Tibial nerve (tissue), 4 donors: ENCODE measurements at places on chromosomes 6 and 20. TPM values are rescaled to one million over a fixed set of nuclear protein-coding genes. Genes with fewer than 3 reads are reported as not detected.

SIRT5 gene
- total RNA-seq, result 13.3 TPM

DNA sequence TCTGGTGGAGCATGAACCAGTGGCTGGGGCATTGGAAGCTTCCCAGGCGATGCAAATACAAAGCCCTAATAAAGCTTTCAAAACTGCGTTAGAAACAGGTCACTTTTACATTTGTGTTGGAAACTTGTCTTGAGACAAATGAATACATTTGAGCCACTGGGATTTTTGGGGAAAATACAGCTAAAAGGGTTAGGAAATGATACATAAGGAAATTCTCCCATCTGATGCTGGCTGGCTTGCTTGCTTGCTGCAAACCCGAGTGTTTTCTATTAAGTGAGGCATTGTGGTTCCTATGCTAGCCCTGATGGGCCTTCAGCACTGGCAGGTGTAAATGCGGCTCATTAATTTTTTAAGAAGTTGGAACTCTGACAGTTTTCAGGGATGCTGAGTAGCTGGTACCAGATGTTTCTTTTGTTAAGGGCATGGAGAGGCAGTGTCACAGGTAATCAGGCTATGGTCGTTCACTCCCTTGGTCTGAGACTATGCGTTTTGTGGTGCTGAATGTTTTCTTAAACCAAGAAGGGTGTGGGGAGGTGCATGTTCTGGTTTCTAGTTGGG lies 35.2 kb downstream of the RREB1 start:
- no peaks in the 10 kb centered on the region for H3K36me3 ChIP-seq
- peaks cover 59% of the 10 kb centered on the region for H3K4me1 ChIP-seq
- peak overlapping the region; percentile 99 for H3K27ac ChIP-seq
- no peak for DNase-seq
- H3K4me3 ChIP-seq, result no peak overlapping the region

HINT3 gene
- 27.8 TPM for total RNA-seq

- H3K27ac ChIP-seq, result no peak overlapping the region
- DNase-seq, result no peak
- no peaks in the 10 kb centered on the region for H3K27me3 ChIP-seq
Observed at GRCh38 chr6:125983246-125983945, 2.9 kb upstream of the TRMT11 start.

GRCh38 chr20:45548410-45548809 lies 1.2 kb upstream of the EPPIN start:
- H3K4me1 ChIP-seq, result no peaks in the 10 kb centered on the region
- H3K27me3 ChIP-seq, result no peaks in the 10 kb centered on the region
- H3K27ac ChIP-seq, result no peak overlapping the region
- H3K4me3 ChIP-seq, result no peak overlapping the region

GRCh38 chr6:146847426-146847825 lies 248.7 kb downstream of the ADGB start:
- H3K4me3 ChIP-seq, result no peak overlapping the region
- H3K4me1 ChIP-seq, result no peaks in the 10 kb centered on the region
- H3K27ac ChIP-seq, result no peak overlapping the region
- H3K36me3 ChIP-seq, result no peaks in the 10 kb centered on the region

DNA sequence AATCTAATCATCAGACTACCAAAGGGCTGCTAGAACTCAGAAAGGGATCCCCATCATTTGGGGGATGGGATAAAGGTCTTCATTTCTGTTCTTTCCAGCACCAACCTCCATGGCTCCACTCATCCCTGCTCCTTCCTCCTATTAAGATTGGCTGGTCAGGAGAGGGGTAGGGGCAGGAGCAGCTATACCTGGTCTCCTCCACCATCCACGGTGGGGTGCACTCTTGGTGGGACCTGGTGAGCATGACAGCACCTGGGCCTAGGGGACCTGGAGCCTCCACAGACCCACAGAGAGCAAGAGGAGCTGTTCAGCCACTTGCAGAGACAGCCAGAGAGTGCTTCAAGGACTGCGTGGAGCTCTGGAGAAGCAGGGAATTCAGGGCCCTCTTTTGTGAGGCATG lies 6.1 kb upstream of the ULBP2 start:
- H3K4me3 ChIP-seq, result no peak overlapping the region
- H3K27ac ChIP-seq, result no peak overlapping the region
- peaks cover 14% of the 10 kb centered on the region for H3K4me1 ChIP-seq
- peaks cover 96% of the 10 kb centered on the region for H3K27me3 ChIP-seq

- H3K4me1 ChIP-seq, result no peaks in the 10 kb centered on the region
- no peak overlapping the region for H3K27ac ChIP-seq
- no peak for DNase-seq
- no peaks in the 10 kb centered on the region for H3K36me3 ChIP-seq
Observed at GRCh38 chr6:135270676-135271536, 89.8 kb downstream of the MYB start.

- no peaks in the 10 kb centered on the region for H3K36me3 ChIP-seq
- no peak overlapping the region for H3K27ac ChIP-seq
- H3K4me1 ChIP-seq, result no peaks in the 10 kb centered on the region
- H3K27me3 ChIP-seq, result no peaks in the 10 kb centered on the region
- no peak for DNase-seq
Observed at GRCh38 chr6:97293198-97293696, 10.2 kb upstream of the MMS22L start.

NOX3 gene
- total RNA-seq, result not detected

DNA sequence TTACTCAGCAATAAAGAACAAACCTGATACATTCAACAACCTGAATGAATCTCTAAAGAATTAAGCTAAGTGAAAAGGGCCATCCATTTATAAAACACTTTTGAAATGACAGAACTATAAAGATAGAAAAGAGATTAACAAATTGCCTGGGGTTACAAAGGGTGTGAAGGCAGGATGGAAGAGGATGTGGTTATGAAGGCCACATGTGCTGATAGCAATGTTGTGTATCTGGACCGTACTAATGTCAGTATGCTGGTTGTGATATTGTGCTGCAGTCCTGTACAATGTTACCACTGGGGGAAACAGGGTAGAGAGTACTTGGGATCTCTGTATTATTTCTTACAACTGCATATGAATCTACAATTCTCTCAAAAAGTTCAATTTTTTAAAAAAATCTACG lies 36.4 kb downstream of the ELOVL5 start:
- H3K4me3 ChIP-seq, result no peak overlapping the region
- H3K4me1 ChIP-seq, result peaks cover 11% of the 10 kb centered on the region
- no peaks in the 10 kb centered on the region for H3K27me3 ChIP-seq
- H3K36me3 ChIP-seq, result no peaks in the 10 kb centered on the region

- no peak overlapping the region for H3K27ac ChIP-seq
- H3K27me3 ChIP-seq, result no peaks in the 10 kb centered on the region
- peaks cover 21% of the 10 kb centered on the region for H3K36me3 ChIP-seq
- no peaks in the 10 kb centered on the region for H3K4me1 ChIP-seq
Observed at GRCh38 chr20:47566269-47566668, 64.6 kb downstream of the NCOA3 start.

- H3K27me3 ChIP-seq, result no peaks in the 10 kb centered on the region
- no peak overlapping the region for H3K27ac ChIP-seq
- H3K4me1 ChIP-seq, result peaks cover 12% of the 10 kb centered on the region
- no peak for DNase-seq
Observed at GRCh38 chr6:15280028-15280427, 34.2 kb downstream of the JARID2 start.

DNA sequence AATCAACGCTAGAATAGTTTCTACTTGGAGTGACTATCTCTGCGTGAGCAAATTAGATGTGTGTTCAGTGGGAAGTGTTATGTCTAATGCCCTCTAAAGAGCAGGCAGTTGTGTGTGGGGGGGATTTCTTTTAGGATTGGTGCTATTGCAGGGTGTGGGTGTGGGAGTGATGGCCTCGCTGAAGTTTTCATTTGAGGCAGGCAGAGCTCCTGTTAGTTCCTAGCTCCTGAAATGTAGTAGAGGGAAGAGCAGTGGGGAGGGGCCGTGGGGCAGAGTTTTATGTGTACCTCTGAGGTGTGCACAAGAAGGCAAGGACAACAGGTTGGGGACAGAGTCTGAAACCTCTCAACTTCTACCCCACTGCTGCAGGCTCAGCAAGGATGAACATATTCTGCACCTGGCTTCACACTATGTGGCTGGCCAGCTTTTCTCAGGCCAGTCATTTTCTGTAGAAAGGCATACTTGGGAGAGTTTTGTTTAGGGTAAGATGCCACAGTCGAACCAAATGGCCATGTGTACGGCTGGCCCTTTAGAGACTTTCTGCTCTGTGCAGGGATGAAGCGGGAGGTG lies 229.2 kb upstream of the SUPT3H start:
- no peak overlapping the region for H3K27ac ChIP-seq
- H3K4me3 ChIP-seq, result no peak overlapping the region
- peaks cover 5% of the 10 kb centered on the region for H3K4me1 ChIP-seq
- H3K36me3 ChIP-seq, result no peaks in the 10 kb centered on the region
- DNase-seq, result no peak
- no peaks in the 10 kb centered on the region for H3K27me3 ChIP-seq

ARG1 gene
- not detected for total RNA-seq

- no peaks in the 10 kb centered on the region for H3K4me1 ChIP-seq
- no peak overlapping the region for H3K27ac ChIP-seq
- no peaks in the 10 kb centered on the region for H3K36me3 ChIP-seq
- DNase-seq, result no peak
Observed at GRCh38 chr20:14451458-14451857, 114.0 kb upstream of the FLRT3 start.

- peaks cover 65% of the 10 kb centered on the region for H3K4me1 ChIP-seq
- peak overlapping the region; percentile 77 for H3K27ac ChIP-seq
- peaks cover 4% of the 10 kb centered on the region for H3K36me3 ChIP-seq
- peak overlapping the region; percentile 58 for H3K4me3 ChIP-seq
Observed at GRCh38 chr20:32457479-32457986, 99.4 kb downstream of the ASXL1 start.

DNA sequence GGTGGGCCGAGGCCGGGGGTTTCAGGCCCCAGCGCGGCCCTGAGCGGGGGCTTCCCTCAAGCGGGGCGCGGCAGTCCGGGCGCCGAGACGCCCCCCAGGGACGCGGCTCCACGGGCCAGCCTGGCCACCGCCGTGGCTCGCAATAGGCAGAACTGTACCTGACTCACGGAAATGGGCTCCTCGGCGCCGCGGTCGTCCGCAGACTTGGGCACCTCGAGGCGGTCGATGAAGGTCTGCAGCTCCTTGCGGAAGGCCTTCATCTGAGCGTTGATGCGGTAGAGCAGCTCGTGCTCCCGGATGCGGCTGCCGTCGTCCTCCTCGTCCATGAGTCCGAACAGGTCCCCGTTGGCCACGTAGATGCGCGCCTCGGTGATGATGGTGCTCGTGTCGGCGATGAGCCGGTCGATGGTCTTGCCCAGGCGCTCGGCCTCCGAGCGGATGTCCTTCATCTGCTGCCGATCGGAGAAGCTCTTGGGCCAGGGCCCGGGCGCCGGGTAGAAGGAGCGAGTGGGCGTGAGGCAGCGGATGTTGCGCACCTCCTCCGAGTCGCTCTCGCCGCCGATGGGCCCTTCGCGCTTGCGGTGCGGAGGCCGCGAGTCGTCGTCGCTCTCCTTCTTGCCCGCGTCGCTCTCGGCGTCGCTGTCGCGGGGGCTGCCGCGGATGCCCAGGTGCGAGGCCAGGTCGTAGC lies 16.1 kb upstream of the KIAA0408 start:
- no peak overlapping the region for H3K4me3 ChIP-seq
- H3K27ac ChIP-seq, result no peak overlapping the region
- no peaks in the 10 kb centered on the region for H3K4me1 ChIP-seq
- peaks cover 3% of the 10 kb centered on the region for H3K36me3 ChIP-seq

- H3K36me3 ChIP-seq, result no peaks in the 10 kb centered on the region
- no peak overlapping the region for H3K27ac ChIP-seq
- no peaks in the 10 kb centered on the region for H3K4me1 ChIP-seq
- H3K27me3 ChIP-seq, result no peaks in the 10 kb centered on the region
- no peak for DNase-seq
Observed at GRCh38 chr6:125868252-125868651, 77.5 kb downstream of the NCOA7 start.

- peaks cover 12% of the 10 kb centered on the region for H3K4me1 ChIP-seq
- peak overlapping the region; percentile 26 for H3K27ac ChIP-seq
- no peaks in the 10 kb centered on the region for H3K27me3 ChIP-seq
- DNase-seq, result no peak
- no peak overlapping the region for H3K4me3 ChIP-seq
Observed at GRCh38 chr6:71404145-71404966, 115.7 kb downstream of the OGFRL1 start.

GRCh38 chr6:167219967-167220512 lies 62.3 kb upstream of the GPR31 start:
- H3K27me3 ChIP-seq, result no peaks in the 10 kb centered on the region
- no peak overlapping the region for H3K27ac ChIP-seq
- H3K4me1 ChIP-seq, result no peaks in the 10 kb centered on the region
- no peaks in the 10 kb centered on the region for H3K36me3 ChIP-seq
- DNase-seq, result no peak
- H3K4me3 ChIP-seq, result no peak overlapping the region

GRCh38 chr6:28565823-28566526 lies 40.3 kb downstream of the GPX5 start:
- H3K4me1 ChIP-seq, result no peaks in the 10 kb centered on the region
- H3K36me3 ChIP-seq, result no peaks in the 10 kb centered on the region
- DNase-seq, result no peak
- no peaks in the 10 kb centered on the region for H3K27me3 ChIP-seq
- no peak overlapping the region for H3K4me3 ChIP-seq

DNA sequence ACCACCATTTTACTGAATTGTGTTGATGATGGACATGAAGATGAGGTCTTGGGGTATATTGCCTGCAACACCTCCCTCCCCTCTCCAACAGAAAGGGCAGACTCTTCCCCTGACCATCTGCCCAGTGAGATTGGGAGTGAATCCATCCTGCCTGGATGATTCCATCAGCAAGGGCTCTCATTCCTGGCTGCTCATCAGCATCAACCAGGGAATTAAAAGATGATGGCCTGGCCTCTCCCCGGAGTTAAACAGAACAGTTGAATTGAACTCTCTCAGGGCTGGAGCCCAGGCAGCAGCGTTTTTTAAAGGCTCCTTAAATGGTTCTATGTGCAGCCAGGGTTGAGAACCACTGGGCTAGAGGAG lies 14.6 kb upstream of the MRPS18A start:
- no peak for DNase-seq
- no peak overlapping the region for H3K4me3 ChIP-seq
- H3K27me3 ChIP-seq, result no peaks in the 10 kb centered on the region
- peak overlapping the region; percentile 75 for H3K27ac ChIP-seq
- no peaks in the 10 kb centered on the region for H3K4me1 ChIP-seq

PAK5 gene
- not detected for total RNA-seq

GRCh38 chr6:166621114-166621540 lies 5.9 kb downstream of the RPS6KA2 start:
- H3K36me3 ChIP-seq, result peaks cover 10% of the 10 kb centered on the region
- no peak overlapping the region for H3K4me3 ChIP-seq
- H3K4me1 ChIP-seq, result peaks cover 25% of the 10 kb centered on the region

PPP1R10 gene
- 40.6 TPM for total RNA-seq

PPARD gene
- total RNA-seq, result 13.5 TPM

SPEF1 gene
- not detected for total RNA-seq

GRCh38 chr20:3092611-3093379 lies 8.3 kb upstream of the AVP start:
- H3K36me3 ChIP-seq, result no peaks in the 10 kb centered on the region
- peak overlapping the region; percentile 15 for H3K4me3 ChIP-seq
- H3K4me1 ChIP-seq, result peaks cover 9% of the 10 kb centered on the region

DNA sequence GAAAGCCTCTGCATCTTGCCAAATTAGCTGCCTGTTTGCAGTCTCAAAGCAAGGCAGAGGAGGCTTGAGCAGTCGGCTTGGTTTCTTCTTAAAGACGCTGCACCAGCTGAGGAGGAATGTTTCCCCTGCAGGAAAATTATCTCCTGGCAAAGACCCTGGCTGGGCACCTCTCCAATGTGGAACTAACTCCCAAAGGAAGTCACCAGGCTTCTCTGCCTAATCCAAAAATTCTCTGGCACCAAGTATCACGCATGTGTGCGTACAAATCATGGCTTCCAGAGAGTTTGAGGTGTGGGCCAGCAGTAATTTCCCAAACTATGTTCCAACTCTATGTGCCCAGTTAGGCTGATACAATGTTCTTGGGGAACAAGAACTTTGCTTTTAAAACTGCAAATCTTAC lies 176.2 kb downstream of the KIF16B start:
- H3K27me3 ChIP-seq, result no peaks in the 10 kb centered on the region
- H3K36me3 ChIP-seq, result no peaks in the 10 kb centered on the region
- H3K27ac ChIP-seq, result no peak overlapping the region
- no peaks in the 10 kb centered on the region for H3K4me1 ChIP-seq
- no peak overlapping the region for H3K4me3 ChIP-seq

SOX18 gene
- 22.5 TPM for total RNA-seq

RGS17 gene
- total RNA-seq, result 3.3 TPM

NRN1 gene
- 69.0 TPM for total RNA-seq
